ENCODE measurements at places on chromosomes 7 and 10.

DNA sequence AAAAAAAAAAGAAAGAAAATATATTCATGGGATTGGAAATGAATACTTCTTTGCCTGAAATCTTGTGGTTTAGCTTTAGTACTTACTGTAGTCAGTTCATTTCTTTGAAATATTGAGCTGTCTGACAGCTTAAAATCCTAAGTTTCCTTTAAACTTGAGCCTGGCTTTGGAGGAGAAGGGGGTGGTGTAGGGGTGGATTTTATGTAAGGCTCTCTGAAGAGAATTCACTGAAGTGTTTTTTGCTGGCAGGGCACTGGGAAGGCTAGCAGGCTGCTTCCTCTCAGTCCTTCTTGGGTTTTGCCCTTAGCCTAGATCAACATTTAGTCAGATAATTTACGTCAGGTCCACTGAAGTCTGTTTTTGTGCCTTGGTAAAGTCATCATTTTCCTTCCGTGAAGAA is 516.5 kb downstream of the AUTS2 start:
- DNase-seq, result no peak

DNA sequence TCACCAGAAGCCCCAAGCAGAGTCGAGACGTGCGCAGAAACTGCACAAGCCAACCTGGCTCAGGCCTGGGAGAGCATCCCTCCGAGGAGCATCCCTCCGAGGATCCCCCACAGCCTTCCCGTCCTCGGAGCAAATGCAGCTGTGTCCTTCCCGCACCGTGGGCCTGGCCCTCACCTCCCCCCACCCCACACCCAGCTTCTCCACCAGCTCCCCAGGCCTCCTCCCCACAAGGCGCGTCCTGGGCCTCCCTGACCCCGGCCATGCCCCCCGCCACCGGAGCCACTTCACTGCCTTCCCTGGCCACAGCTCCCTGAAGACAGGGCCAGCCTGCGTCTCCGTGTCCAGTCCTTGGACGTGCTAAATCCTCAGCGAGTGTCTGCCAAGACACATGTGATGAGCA is 60.6 kb downstream of the PTPRN2 start:
- DNase-seq, result no peak

DNA sequence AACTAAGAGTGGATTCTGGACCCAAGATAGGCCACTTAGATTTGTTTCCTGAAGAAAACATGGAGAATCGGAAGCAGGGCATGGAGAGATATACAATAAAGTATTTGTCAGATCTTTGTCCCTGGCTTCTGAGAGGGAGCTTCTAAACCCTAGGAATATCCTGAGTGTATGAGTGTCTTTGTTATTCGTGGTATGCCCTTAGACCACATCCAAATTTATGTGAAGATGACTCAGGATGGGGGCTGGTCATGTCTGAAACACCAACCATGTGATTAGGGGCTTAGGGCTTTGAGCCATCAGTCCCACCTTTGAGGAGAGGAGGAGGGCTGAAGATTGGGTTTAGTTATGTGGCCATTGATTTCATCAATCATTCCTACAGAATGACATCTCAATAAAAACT is 69.7 kb upstream of the PLPP4 start:
- peak; percentile 16 for DNase-seq

- DNase-seq, result no peak
These were observed 10.8 kb downstream of the NKX6-2 start for GRCh38 chr10:132774902-132775863.

GRCh38 chr10:62492870-62493180 is 118.7 kb downstream of the ZNF365 start:
- no peak for DNase-seq

GRCh38 chr7:4202954-4203353 is 479.1 kb upstream of the FOXK1 start:
- DNase-seq, result no peak

DNA sequence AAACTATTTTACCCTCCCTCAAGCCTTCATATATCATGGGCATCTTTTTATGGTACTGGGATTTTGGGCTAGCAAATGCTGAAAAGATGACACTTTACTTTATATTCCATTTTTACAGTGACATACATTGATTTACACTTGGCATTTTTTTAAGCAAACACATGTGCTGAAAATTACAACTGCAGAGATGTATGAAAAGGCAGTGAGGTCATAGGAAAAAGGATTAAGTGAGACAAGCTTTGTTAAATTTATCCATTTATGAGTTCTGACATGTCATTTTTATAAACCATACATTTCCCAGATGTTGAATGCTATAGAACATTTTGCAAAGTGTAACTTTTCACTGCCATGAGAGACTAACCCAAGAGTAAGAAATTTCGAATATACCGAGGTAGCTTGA is 68.8 kb upstream of the RSU1 start:
- no peak for DNase-seq

- no peak for DNase-seq
These were observed 18.0 kb downstream of the DNAJC1 start for GRCh38 chr10:21985541-21985940.

DNA sequence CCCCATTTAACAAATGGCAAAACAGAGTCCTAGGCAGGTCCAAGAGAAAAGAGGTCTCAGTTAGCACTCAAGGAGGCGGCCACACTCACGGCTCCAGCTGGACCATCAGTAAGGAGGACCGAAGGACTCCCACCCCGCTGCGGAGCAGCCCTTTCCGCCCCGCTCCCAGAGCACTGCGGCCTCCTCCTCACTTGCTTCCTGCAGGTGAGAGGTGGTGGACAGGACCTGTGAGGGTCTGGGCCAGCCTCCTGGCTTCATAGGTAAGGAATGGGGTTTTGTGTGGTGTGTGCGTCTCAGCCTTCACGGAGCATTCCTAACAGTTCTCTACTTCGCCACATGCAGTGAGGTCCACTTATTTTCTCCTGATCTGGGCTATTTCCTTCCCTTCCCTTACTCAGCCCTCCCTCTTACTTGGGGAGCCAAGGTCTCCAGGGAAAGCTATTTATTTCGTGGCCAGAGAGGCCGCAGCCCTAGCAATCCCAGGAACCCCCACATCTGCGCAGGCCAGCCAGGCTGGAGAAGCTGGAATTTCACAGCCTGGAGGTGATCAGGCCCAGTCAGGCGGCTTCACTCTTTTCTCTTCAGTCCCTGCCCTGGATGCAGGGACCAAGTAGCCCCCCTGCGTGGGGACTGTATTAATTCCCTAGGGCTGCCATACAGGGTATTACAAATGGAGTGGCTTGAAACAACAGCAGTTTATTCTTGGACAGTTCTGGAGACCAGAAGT is 45.9 kb downstream of the ZNF783 start:
- no peak for DNase-seq

GRCh38 chr7:131370523-131370968 is 42.9 kb downstream of the MKLN1 start:
- DNase-seq, result peak; percentile 2

- no peak for DNase-seq
These were observed 59.7 kb downstream of the KCNH2 start for GRCh38 chr7:150918378-150918777.

DNA sequence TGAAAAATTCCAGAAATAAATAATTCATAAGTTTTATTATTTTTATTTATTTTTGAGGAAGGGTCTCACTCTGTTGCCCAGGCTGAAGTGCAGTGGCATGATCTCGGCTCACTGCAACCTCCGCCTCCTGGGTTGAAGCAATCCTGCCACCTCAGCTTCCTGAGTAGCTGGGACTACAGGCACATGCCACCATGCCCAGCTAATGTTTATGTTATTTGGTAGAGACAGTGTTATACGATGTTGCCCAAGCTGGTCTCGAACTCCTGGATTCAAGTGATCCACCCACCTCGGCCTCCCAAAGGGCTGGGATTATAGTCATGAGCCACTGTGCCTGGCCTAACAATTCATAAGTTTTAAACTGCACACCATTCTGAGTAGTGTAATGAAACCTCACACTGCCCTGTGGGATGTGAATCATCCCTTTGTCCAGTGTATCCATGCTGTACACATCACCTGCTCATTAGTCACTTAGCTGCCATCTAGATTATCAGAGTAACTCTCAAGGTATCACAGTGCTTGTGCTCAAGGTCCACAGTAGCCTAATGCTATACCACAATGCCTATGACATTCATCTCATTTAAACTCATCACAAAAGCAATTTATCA is 17.9 kb downstream of the RTKN2 start:
- peak; percentile 25 for DNase-seq

DNA sequence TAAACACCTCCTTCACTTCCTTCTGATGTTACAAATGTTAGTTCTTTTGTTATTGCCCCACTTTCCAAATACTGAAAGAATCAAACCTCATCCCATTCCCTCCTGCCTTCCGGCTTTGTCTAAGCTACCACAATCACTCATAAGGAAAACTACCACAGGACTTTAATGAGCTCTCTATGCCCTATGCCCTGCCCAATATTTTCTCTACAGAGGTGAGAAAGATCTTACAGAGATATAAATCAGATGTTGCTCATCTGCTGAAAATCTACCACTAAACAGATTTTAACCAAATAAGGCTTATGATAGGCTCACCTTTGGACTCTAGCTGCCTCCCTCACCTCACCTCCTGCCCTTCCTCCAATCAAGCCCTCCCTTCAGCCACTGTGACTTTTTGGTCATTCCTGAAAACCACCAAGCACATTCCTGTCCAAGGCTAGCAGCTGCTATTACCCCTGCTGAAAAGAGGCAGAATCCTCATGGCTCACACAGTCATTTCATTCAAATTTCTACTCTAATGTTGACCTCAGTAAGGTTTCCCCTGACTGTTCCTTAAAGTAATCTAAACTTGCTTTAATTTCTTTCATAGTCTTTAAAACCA is 7.7 kb downstream of the ZNF33B start:
- DNase-seq, result no peak

GRCh38 chr10:11858093-11858492 is 34.9 kb downstream of the PROSER2 start:
- DNase-seq, result no peak

DNA sequence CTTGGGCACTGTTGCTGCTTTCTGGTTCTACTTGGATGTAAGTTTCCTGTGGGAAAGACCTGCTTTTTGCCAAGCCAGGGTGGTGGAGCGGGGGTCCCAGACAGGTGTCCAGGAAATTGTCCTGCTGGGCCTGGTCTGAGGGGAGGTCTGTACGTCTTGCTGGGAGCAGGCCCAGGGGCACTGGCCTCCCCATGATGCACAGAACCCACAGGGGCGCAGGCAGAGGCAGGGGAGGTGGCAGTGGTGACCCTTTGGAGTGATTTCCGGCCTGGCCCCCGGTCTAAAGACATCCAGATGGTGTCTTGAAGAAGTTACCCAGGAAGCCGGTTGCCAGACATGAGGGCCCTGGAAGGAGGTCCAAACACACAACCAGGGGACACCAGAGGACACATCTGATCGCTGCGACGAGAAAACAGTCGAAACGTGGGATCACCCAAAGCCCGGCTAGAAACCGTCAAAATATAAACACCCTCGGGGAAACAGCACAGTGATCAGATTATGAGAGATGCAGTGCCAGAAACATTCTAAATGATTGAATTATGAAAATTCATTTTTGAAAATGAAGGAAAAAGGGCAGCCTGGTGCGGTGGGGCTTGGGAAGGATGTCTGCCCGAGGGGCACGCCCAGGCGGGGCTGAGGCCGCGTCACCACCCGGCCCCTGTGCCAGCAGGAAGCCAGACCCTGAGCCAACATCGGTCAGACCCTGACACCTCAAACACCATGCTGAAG is 59.6 kb downstream of the TMEM270 start:
- DNase-seq, result no peak

DNA sequence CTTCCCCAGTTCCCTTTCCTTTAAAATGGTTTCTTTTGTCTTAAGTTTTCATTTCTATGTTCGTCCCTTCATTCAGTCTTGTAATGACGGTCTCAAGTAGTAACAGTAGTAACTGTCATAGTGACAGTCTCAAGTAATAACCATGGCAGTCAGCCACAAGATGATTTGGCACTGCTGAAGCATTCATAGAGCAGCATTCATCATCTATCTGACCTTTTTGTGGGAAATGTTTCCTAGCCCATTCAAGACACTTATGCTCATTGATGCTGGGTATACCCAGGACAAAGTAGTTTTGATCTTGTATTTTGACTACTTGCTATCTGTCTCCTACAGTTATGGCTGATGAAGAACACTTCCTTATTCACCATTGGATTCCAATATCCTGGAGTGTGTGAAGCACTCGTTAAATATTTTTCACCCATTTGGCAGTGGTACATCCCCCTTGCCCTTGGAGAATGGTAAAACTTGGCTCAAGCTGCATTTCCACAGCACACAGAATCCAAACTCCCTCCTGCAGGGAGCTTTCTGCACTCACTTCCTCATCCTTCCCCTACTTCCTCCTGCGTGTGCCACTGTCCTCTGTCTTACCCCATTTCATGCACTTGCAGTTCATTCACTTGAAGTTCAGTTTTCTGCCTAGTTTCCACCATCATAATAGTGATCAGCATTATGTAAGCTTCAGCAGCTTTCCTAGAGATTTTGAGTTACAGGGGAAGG is 19.0 kb downstream of the GIMAP4 start:
- DNase-seq, result no peak

GRCh38 chr7:13988731-13989125 is 738 bp downstream of the ETV1 start:
- DNase-seq, result no peak

DNA sequence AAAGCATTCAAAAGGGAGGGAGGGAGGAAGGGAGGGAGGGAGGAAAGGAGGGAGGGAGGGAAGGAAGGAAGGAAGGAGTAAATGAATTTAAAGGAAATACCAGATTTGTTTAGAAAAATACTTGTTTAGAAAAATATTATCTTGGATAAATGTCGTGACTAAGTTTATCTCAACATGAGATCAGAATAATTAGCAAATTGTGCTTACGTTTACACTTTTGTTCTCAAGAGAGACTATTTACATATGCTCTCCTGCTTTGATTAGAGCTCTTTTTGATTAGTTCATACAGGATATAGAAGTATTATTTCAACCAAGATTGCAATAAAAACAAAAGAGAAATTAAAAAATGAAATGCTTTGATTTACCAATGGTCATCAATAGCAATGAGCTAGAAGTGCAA is 186.2 kb downstream of the HIBADH start:
- DNase-seq, result no peak

- DNase-seq, result no peak
These were observed 9.6 kb downstream of the INMT start for GRCh38 chr7:30761214-30762156.

- no peak for DNase-seq
These were observed 41.2 kb downstream of the PDZD8 start for GRCh38 chr10:117334066-117334465.

DNA sequence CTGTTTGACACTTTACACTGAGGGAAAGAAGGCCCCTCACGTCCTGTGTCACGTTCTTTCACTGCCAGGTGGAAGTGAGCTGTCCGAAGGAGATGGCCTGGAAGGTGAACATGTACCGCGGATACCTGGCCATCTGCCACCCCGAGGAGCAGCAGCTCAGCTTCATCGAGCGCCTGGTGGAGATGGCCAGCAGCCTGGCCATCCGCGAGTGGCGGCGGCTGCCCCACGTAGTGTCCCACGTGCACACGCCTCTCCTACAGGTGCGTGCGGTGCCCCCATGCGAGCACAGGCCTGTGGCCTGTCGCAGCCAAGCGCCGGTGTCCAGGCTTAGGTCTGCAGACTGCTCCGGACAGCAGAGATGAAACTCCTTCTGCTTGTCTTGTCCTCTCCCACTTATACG is 103.4 kb downstream of the TRRAP start:
- DNase-seq, result no peak

GRCh38 chr7:26499315-26499897 is 207.7 kb downstream of the SNX10 start:
- DNase-seq, result no peak
